ENCODE measurements at places on chromosomes 16 and 17.

DNA sequence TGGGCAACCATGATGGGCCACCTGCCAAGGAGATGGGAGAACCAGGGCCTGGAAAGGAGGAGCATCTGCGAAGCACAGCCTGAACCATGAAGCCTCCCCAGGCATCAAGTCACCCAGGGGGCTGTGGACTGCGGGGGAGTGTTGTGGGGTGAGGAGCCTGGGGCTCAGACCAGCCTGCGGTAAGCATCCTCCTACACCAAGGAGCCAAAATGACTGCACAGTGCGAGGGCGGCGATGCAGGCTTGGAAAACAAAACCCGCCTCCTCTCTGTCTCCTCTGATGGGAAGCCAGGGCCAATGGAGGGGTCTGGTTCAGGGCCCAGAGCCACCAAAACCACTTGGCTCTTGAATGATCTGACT, 18.1 kb upstream of the MAF start:
- DNase-seq: no peak

- DNase-seq: no peak
Observed at GRCh38 chr16:13645601-13646245, 274.2 kb upstream of the ERCC4 start.

GRCh38 chr17:29663155-29663554, 40.4 kb upstream of the CORO6 start:
- DNase-seq: no peak

DNA sequence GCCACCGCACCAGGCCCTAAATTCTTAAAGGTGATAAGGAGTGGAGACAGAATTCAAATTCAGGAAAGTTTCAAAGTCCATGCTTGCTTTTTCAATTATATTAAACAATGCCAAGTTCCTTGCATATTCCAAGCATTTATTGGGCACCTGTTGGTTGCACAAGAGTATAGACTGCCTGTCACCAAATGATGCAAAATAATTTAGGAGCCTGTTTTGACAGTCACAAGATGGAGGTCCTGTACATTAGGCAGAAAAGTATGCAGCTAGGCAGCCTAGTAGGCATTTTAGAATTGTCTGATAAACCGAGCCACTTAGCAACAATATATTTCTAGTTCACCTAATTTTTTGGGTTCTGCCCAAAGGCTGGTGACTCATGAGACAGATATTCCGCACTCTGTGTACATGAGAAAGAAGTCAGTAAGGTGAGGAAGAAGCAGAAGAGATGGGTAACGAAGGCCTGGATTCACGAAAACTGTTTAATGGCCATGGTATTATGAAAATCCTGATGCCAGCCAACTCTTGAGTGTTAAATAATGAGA, 7.3 kb downstream of the ACACA start:
- DNase-seq: peak; percentile 32

DNA sequence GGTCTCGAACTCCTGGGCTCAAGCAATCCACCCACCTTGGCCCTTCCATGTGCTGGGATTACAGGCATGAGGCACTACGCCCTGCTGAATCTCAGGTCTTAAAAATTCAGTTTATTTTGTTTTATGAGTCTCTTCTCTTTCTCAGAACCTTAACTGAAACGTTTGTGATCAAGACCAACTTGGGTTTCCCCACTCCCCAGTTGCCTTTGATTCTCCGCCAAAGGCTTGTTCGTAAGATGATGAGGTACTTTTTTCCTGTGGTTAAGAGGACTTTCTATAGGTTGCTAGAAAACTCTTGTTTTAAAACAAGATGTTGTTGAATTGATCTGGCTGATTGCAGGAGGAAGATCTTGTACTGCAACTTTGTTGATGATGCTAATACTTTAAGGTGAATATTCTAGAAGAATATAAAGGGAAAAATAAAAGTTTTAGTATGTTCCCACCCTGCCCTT, 11.7 kb downstream of the ABCC1 start:
- no peak for DNase-seq

- peak; percentile 54 for DNase-seq
Observed at GRCh38 chr17:12256380-12256995, 235.8 kb downstream of the MAP2K4 start.

DNA sequence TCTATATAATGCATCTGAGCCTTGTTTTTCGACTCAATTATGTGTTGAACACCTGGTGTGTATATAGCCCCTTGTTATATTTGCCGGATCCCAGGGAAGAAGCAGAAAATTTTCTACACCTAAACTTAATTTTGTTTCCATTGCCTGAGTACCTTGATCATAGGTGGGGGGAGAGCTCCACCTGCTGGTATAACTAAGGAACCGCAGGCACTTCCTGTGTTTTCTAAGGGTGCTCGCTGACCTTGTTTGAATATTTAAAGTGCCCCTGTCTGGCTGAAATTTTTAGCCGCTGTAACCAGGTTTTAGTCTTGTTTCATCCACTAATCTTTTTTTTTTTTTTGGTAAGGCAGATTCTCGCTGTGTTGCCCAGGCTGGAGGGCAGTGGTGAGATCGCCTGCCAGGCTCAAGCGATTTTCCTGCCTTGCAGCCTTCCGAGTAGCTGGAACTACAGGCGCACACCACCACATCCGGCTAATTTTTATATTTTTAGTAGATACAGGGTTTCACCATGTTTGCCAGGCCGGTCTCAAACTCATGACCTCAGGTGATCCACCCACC, 6.5 kb upstream of the NUBP1 start:
- peak; percentile 67 for DNase-seq

GRCh38 chr16:85810742-85811115, 11.2 kb downstream of the COX4I1 start:
- no peak for DNase-seq

- DNase-seq: peak; percentile 87
Observed at GRCh38 chr17:40322358-40323315, 13.7 kb downstream of the RARA start.

DNA sequence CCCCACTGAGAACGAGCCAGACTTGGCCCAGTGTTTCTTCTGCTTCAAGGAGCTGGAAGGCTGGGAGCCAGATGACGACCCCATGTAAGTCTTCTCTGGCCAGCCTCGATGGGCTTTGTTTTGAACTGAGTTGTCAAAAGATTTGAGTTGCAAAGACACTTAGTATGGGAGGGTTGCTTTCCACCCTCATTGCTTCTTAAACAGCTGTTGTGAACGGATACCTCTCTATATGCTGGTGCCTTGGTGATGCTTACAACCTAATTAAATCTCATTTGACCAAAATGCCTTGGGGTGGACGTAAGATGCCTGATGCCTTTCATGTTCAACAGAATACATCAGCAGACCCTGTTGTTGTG, 631 bp downstream of the BIRC5 start:
- no peak for DNase-seq

DNA sequence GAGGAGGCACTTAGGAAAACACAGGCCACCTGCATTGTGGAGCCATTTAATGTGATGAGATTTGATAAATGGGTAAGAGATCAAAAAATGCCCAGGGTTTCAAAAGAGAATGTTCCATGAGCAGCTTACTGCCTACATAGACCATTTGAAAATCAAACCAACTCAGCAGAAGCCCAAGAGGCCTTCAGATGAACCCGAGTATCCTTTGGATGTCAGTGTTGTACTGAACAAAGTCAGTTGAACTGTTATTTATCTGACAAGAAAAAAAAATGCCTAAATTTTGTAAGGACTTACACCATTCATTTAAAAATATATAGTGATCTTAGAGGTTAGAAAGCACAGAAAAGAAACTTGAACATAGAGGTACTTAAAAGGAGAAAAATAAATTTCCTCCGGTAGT, 381.7 kb downstream of the ZFHX3 start:
- peak; percentile 25 for DNase-seq

GRCh38 chr16:86018487-86018886, 119.5 kb downstream of the IRF8 start:
- DNase-seq: no peak

DNA sequence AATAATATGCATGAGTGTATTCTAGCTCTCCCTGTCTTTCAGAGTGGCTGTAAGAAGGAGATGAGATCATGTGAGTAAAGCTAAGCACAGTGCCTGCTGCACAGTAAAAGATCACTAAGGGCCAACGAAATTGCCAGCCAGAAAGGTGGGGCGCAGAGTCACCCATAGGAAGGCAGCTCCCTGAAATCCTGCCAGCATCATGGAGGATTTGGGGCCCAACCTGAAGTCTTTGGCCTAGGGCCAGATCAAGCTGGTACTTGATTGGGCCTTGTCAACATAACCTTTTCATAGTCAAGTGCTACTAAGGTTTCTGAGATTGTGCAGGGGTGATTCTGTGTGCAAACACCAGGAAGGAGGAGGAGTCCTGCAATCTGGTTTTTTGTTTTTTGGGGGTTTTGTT, 16.5 kb downstream of the SCNN1B start:
- DNase-seq: no peak

GRCh38 chr17:42846594-42847280, 2.4 kb downstream of the AOC2 start:
- no peak for DNase-seq

GRCh38 chr16:68839831-68840230, 3.5 kb upstream of the TANGO6 start:
- no peak for DNase-seq

DNA sequence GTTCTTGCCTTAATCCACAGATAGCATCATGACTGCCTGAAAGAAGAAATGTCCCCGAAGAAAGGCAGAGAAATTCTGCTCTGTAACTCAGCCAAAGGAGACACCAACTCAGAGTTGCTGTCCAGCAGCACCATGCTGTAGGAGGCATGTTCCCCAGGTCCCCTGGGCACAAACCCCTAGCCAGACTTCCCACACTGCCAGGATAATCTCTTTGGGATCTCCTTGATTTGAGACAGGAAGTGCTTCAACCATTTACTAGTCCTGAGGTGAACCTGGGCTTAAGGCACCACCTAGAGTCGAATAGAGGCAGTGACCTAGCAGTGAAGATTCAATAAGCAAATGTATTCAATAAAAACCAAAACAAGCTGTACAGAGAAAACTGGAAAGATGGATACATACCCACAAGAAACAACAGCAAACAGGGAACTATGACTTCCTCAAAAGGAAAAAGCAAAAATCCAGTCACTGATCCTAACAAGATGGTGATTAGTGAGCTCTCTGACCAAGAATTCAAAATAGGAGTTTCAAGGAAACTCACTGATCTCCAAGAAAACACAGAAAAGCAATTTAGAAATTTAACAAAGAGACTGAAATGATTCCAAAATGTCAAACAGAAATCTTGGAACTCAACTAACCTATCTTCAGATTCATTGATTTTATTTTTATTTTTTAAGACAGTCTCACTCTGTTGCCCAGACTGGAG, 5.7 kb downstream of the OR4D2 start:
- peak; percentile 34 for DNase-seq

- DNase-seq: peak; percentile 31
Observed at GRCh38 chr17:2929881-2930533, 133.4 kb downstream of the OR1D5 start.

DNA sequence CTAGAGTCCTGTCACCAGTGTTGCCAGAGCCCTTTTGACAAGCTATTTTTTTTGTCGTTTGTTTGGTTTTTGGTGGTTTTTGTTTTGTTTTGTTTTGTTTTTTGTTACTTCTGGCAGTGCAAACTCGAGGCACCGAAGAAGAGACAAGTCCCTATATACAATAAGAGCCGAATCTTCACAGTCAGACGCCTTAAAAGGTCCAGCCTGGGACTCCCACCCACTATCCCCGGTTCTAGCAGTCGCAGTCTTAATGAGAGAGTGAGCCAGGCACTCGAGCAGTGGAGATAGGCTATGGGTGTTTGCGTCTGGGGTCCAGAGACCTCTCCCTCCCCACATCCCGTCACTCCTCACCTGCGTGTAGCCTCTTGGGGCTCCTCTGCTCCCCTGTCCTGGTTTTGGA, 1.9 kb downstream of the OR1F1 start:
- no peak for DNase-seq

- no peak for DNase-seq
Observed at GRCh38 chr16:8258523-8258922, 331.8 kb downstream of the TMEM114 start.

DNA sequence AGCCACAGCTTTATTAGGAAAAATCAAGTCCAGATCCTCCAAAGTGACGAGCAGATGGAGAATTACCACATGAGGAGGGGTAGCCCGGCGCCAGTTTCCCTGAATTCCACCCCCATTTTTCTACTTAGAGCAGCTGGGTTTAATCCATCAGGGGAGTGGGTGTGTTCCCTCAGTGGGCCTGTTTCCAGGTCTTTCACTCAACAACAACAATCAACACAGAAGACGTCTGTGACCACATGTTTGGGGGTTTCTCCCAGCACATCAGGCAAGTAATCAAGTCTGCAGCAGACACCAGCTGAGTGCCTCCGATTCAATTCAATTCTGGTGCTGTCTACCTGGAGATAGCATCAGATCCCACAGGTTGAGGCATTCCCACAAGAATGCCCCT, 6.8 kb downstream of the SLC6A2 start:
- DNase-seq: no peak

GRCh38 chr17:75856062-75856756, 1.1 kb upstream of the WBP2 start:
- peak; percentile 38 for DNase-seq

DNA sequence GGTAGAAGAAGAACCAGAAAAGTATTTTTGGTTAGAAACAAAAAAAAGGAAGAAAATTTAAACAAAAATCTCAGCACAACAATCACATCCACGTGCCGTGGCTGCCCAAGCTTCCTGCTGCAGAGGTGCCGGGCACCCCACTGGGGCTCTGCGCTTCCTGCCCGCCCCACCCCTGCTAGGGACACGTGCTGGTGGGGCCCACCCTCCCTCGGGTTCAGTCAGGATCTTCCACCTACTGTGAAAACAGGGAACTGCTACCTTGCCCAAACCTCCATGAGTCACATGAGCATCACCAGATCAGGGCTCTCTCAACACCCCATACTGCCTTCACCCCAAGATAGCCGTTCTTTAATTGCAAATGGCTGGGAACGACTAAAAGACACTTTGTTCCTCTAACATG, 24.4 kb upstream of the CYTH1 start:
- no peak for DNase-seq

Data from EL (cell line).